ENCODE measurements at places on chromosomes 4 and X.

DNA sequence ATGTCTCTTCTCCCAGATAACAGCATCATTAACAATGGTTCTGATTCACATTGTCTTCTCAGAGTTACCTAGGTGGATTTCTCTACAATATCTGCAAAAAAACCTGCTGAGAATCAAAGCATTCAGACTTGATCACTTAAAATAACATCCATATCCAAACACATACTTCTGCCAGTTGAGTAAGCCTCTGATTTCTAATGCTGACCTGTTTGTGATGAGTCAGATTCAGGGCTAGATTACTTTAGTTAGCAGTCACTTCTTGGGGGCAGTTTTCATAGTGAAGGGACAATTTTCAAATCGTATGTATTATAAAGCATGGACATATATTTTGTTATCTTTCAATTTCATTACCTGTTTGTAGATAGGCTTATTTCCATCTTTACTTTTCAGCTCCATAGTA lies 35.5 kb downstream of the CCNI start:
- DNase-seq, result peak; percentile 82

GRCh38 chrX:115560211-115560977 lies 580 bp upstream of the PLS3 start:
- DNase-seq, result no peak

- no peak for DNase-seq
Observed at GRCh38 chrX:53717205-53717604, 30.7 kb upstream of the HUWE1 start.

GRCh38 chrX:15916704-15917084 lies 62.1 kb upstream of the AP1S2 start:
- no peak for DNase-seq

DNA sequence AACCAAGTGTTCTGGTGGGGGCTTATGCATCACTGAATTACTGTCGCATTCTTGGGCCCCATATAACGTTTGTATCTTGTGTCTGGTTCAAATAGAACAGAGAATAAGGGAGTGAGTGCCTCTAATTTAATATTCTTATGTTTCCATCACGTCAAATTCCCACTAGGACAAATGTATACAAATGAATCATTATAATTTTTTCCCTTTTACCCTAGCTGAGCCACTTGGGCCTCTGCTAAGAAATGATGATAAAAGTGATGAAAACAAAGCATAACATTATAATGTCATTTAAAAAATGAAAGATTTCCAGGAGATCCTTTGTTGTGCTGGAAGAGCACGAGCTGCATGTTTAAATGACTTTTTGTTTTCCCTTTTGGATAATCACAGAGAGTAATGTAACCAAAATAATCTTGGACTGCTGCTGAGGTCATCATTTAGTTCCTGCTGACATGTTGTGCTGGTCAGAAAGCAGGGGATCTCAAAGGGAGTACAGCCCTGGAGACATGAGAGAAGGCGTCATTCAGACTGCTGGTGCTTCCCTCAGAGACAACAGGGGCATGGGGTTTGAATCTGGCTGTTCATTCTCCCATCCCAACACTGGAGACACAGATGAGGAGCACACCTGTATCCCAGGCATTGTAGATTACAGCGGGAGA lies 105.1 kb upstream of the SCOC start:
- DNase-seq, result no peak

DNA sequence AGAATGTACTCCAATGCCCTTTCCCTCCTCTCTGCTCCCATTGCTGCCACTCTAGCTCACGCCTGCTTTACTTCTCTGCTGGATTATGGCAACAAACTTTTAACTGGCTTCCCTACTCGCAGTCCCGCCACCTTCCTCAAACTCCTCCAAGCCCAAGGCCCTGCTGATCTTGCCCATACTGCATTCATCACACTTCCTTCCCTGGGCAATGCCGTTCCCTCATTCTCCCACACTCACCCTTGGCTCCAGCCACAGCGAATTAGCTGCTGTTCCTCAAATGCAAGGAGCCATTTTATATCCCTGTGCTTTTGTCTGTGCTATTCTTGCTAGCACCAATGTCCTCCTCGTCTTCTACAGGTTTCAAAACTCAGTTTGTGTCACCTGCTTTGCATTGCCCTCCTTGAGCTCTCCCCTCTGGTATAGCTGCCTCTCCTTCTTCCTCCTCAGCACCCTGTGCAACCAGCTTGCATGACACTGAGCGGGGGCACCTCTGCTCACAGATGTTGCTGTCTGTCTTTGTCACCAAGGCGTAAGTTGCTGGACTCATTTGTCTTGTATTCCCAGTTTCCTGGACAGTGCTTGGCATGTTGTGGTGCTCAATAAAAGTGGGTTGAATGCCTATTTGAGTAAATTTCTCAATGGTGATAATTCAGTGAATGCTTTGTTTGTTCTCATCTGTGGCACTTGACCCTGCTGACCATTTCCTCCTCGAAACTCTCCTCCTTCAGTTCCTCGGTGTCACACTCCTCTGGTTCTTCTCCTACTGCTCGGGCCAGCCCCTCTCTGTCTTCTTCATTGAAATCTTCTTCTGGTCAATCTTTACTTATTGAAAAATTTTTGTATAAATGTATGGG lies 22.4 kb upstream of the MGST2 start:
- DNase-seq, result no peak

GRCh38 chr4:167234316-167234881 lies at the start of gene SPOCK3:
Gene SPOCK3 (minus strand): TSS chr4:167234494.
- peak; percentile 16 for DNase-seq

Measured in fibroblast of mammary gland (primary cell).